ENCODE measurements at places on chromosomes 4 and X.

- DNase-seq: no peak
Observed at GRCh38 chr4:62455871-62456270, 1255.7 kb downstream of the ADGRL3 start.

DNA sequence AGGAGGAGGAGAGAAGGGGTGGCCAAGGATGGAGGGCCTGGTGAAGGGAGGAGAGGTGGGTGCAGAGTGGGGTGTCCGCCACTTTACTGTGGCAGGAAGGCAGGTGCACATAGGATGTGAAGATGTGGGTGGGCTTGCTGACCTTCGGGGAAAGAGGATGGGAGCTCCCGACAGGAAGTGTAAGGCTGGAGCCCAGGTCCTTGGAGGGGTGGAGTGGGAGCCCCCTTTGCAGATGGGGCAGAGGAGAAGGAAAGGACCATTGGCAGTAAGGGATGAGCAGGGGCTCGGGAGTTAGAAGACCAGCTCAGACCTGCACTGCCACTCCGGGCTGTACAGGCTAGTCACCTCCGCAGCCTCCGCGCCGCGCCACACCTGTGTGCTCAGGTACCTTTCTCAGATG, 89.5 kb downstream of the EVC start:
- DNase-seq: no peak

GRCh38 chr4:7596918-7597606, 162.3 kb upstream of the PSAPL1 start:
- DNase-seq: no peak

- no peak for DNase-seq
Observed at GRCh38 chr4:4395849-4396627, 9.1 kb downstream of the NSG1 start.

DNA sequence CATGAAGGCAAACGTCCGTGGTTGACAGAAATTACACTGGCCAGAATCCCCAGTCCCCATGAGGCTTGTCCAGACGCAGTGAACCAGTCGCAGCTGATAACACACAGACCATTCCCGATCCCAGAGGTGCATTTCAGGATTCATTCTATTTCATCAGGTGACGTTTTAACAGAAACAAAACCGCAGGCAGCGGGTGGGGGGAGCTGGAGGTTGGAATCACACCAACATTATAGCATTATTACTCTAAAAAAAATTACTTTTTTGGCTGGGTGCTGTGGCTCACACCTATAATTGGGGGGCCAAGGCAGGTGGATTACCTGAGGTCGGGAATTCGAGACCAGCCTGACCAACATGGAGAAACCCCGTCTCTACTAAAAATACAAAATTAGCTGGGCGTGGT, 25.2 kb downstream of the NOP14 start:
- no peak for DNase-seq

DNA sequence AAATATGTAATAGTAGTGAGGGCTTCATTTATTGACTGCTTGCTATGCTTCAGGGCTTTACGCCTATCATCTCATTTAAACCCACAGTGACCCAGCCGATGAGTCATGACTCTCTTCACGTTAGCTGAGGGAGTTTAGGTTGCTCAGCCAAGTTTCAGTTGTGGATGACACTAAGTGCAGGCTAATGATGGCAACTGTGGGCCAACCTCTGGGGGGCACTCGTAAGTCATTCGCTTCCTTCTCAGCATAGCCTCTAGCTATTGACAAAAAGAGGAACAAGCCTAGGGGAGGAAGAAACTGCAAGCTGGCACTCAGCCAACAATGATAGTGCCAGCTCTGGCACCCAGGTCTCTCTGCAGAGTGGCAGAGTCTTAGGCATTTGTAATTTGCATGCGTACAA, 325.0 kb downstream of the ARHGAP10 start:
- peak; percentile 50 for DNase-seq

GRCh38 chr4:81827577-81828202, 356.0 kb upstream of the RASGEF1B start:
- DNase-seq: no peak
